Fibroblast of lung (primary cell): ENCODE measurements at places on chromosomes 1 and 21. TPM values are rescaled to one million over a fixed set of nuclear protein-coding genes. Genes with fewer than 3 reads are reported as not detected.

The RNF186 gene
- not detected in 2 replicates for total RNA-seq

The S100A3 gene
- total RNA-seq = 1.8 and 6.8 TPM in 2 replicates

The VWA5B1 gene
- total RNA-seq = not detected in 2 replicates

The GLIS1 gene
- total RNA-seq = under 0.01 TPM in 1 of 2 replicates, not detected in the other

The CD48 gene
- total RNA-seq = under 0.01 TPM in 1 of 2 replicates, not detected in the other

The NADK gene
- total RNA-seq = 25.7 and 35.0 TPM in 2 replicates

The LGR6 gene
- total RNA-seq = not detected in 2 replicates

DNA sequence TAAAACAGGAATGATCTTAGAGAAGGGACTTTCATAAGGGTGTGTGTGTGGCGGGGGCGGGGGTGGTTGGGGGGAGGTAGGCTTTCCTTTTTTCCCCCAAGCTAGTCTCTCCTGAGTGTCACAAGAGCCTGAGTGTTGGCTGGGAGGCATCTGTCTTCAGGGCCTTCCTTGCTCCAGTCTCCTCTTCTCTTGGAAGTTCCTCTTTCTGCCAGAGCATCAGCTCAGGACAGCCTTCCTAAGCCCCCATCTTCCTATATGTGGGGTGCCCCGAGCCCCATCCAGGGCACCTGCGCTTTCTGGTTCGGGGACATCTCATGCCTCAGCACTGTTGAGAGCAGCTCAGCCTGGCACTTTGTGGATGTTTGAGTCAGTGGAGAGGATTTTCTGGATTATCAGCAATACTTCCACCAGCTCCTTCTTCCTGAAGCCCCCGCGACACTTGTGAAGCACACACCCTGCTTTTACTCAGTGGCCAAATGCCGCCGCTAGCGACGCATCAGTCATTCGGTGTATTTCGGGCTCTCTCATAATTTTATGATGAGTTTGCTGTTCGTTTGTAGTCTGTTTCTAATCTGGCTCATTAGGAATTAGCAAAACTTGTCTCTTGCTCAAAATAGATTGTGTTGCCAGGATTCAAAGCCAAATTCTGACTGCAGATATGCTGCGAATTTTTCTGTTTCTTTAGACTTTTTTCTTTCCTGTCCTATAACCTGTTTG is 61.7 kb downstream of the GALNT2 start:
- DNase-seq = no peak

GRCh38 chr1:65458730-65459396 is 38.4 kb downstream of the LEPR start:
- no peak for DNase-seq

- DNase-seq = peak; percentile 38
These were observed 38.0 kb upstream of the PPP2R5A start for GRCh38 chr1:212247179-212247721.

DNA sequence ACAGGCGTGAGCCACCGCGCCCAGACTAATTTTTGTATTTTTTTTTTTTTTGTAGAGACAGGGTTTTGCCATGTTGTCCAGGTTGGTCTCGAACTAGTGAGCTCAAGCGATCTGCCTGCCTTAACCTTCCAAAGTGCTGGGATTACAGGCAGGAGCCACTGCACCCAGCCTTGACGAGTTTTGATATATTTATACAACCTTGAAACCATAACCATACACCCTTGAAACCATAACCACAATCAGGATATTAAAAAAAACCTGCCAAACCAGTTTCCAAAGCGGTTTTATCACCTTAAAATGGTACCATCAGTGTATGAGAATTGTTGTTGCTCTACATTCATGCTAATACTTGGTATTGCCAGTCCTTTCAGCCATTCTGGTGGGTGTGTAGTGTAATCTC is 3.7 kb upstream of the PHACTR4 start:
- DNase-seq = no peak

DNA sequence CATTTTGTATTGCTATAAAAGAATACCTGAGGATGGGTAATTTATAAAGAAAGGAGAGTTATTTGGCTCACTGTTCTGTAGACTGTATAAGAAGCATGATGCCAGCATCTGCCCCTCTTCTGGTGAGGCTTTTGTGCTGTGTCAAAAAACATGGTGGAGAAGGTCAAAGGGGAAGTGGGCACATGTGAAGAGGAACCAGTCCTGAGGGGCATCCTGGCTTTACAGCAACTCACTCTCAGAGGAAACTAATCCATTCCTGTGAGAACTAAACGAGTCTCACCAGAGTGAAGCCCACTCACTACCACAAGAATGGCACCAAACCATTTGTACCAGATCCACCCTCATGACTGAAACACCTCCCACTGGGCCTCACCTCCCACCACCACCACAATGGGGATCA is 18.8 kb upstream of the SELP start:
- DNase-seq = no peak

DNA sequence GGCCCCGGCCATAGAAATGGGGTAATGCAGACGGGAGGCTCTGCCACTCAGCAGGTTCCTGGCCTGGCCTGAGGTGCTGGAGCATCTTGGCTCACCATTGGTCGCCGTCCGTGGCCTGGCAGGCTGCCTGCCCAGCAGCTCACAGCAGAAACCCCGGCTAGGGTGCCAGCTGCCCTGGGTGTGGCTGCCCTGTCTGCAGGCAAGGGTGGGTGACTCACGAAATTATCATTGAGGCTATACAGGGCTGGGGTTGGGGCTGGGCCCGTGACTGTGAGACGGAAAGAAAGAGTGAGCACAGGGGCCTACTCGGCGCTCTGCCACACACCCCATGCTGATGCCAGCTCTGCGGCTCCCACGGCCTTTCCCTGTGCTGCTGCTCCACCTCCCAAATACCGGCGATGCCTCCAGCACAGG is 8.0 kb upstream of the PKP1 start:
- DNase-seq = peak; percentile 84
